ENCODE measurements at places on chromosomes 7 and 10.

- no peak for DNase-seq
Observed at GRCh38 chr7:30760514-30761213, 8.7 kb downstream of the INMT start.

DNA sequence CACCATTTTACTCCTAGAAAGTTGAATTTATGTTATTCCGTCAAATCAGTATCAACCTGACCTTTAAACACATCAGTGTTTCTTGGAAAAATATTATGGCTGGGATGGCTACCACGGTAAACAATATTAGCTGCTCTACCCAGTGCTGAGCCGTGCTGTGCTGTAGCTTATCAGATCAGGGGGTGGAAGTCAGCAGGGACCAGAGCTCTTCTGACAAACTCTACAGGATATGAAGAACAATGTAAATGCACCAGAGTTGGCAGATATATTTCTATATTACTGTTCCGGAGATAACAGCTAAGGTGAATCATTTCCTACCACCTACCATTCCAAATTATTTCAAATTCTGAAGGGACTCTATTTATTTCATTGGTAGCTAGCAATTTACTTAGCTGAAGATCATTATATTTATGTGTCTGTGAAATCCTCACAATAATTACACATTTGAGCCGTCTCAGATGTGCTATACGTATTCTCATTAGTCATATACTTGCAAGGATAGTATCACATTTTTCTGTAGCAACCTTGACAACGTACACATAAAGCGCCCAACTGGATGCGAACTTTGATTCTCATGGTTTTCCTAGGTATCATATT is 76.5 kb downstream of the TEX36 start:
- no peak for DNase-seq

DNA sequence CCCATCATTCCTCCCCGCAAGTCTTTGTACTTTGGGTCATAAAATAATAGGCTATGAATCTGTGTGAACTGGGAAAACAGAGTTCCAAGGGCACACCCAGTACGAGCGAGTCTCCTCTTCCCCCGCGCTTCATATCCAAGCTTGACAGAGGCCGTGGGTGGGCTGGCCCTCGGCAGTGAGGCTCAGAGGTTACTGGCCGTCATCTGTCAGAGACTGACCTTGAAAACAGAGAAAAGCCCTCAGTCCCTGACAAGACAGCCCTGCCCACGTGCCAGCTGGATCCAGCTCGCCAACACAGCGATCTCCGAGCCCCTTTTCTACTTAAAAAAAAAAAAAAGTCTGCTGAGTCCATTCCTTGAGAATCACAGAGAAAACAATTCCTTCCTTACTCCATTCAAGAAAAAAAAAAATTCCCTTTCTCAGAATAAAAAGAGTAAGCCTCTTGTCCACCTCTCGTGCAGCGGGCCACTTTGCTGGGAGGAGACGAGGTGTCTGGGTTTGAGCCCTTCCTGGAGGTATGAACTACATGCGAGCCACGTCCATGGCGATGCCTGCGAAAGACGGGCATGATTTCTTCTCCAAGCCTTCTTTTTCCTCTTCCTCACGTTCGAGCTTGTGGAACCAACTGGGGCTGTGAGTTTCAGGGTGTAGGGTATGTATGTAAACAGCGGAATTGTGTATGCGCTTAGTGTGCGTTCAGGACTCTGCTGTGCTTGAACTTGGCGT is 744 bp upstream of the BICC1 start:
- DNase-seq, result no peak

DNA sequence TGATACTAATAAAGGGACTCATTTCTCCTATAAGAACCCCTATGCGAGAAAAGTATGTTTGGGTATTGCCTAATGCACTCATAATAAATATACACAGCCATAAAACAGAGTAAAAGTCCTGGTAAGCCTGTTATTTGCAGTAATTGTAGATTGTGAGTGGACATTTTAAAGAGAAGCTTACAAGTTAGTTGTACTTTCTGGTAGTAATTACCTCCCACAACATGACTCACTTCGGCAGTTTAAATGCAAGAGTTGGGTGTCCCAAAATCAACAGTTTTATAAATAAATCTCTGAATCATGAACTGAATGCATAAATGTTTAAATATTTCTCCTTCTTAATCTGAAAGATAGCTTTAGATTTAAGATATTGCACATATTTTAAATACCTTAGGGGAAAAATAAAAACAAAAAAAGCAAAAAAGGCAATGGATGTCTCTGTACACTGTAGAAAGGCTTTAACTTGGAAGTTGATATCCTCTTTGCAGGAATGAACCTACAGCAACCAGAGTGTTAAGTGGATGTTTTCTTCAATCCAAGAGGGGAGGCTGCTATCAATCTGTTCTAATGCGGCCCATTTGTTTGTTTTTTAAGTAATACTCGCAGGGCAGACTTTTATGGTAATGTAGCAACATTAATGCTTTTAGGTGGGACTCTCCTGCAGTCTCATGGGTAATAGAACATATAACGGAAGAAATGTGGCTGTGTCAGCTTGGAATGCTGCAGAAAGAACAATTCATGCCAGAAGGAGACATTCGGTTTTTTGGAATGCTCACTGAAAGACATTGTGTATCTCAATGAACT is 57.3 kb upstream of the ZEB1 start:
- DNase-seq, result no peak

DNA sequence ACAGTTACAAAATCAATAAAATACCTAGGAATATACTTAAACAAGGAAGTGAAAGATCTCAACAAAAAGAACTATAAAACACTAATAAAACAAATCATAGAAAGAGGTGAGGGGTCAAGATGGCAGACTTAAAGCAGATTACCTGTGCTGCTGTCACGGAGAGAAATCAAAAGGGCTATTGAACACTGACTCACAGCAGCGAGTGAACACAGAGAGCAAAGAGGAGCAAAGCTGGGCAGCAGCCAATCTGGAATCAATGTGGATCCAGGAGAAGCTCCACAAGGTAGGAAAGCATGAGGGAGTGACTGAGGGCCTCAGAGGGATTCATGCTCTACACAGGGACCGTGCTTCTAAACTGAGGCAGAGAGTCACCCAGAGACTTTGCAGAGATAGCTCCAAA is 562.0 kb upstream of the SEMA3D start:
- no peak for DNase-seq

- DNase-seq, result no peak
Observed at GRCh38 chr10:108454224-108454623, 1289.7 kb upstream of the SORCS1 start.

GRCh38 chr10:101839416-101840063 is 4.1 kb downstream of the KCNIP2 start:
- DNase-seq, result peak; percentile 57
